NCI-H446 treated with DMSO at 0.1 percent for 48 hours (cell line): ENCODE measurements at places on chromosomes 12 and 14.

- DNase-seq, result no peak
These were observed 762.3 kb downstream of the DIO2 start for GRCh38 chr14:79448960-79449359.

DNA sequence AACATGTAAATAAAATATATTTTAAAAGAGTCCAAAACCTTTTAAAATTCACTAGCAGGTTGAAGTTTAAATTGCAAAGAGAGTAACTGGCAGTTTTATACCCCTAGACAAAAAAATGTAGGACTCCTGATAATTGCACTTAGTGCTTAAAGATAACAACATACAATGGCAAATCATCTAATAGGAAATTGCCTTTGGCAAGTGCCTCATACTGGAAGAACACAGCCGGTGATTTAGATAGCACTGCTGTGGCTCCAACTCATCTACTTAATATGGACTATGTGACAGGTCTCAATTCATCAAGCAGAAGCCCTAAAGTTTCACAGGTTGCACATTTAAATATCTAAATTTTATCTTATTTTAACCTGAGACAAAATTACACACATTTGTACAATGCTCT is 13.4 kb downstream of the C12orf50 start:
- no peak for DNase-seq

GRCh38 chr12:54164387-54165145 is 24.2 kb downstream of the SMUG1 start:
- peak; percentile 32 for DNase-seq

GRCh38 chr12:21773263-21773741 is 1.2 kb downstream of the KCNJ8 start:
- no peak for DNase-seq

DNA sequence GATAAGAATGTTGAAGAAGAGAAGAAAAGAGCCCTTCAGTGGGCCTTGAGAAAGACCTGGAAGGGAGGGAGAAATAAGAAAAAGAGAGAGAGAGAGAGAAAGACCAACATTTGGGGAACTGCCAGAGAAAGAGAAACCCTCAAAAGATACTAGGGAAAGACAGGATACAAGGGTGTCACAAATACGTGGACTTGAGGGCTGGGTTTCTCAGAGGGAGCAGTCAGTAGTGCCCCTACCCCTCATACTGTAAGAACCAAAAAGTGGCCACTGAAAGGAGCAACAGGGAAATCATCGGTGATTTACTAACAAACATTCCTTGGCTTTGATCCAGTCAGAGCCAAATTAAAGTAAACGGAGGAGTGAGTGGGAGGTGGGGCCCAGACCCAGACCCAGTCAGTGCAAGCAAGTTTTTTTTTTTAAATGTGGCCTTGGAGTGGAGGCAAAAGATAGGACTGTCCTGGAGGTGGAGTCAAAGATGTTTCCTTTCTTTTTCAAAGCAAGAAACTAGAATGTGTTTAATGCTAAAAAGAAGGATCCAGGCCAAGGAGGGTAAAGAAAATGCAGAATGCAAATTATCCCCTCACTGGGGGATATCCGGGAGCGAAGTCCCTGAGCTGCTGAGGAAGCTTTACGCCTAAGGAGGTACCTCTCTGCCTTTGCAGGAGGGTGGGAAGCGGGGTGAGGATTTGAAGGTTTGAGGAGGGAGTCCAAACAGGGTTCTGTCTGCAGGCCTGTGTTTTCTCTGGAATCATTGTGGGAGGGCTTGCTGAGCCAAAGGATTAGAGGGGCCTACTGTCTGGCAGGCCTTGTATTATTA is 143.5 kb upstream of the AMIGO2 start:
- no peak for DNase-seq

DNA sequence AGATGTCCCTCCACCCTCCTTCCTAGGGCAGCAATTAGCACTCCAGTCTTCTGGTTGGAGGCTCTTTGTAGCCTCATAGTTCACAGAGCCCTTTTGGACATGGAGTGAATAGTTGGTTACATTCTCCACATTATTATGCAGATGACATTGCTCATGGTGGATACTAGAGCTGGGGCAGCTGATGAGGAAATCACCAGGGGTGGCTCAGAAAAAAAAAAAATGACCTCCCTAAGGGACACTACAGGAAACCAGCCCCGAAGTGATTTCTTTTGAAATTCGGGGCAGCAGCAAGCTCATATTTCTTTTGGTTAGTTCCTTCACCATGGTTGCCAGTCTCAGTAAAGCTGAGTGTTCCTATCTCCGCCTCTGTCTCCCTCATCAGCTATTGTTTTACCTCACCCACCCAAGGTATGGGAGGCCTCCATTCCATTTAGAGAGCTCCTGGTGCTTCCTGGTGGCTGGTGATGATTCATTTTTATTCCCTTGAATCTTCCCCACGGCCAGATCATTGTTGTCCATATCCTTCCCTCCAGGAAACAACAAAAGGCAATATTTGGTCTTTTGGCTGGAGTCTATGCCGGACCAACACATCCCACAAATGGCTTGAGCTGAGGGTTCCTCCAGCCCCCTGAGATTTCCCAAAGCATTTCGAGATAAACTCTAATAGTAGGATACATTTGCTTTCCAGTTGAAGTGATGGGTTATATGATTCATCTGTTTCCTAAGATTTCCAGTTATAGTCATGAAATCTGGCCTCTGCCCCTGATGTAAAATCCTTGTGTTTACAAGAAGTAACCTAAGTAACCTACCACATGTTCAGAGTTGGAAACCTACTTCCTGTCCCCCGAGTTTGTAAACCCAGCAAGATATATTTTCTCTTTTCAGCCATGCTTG is 56.2 kb upstream of the NID2 start:
- no peak for DNase-seq

DNA sequence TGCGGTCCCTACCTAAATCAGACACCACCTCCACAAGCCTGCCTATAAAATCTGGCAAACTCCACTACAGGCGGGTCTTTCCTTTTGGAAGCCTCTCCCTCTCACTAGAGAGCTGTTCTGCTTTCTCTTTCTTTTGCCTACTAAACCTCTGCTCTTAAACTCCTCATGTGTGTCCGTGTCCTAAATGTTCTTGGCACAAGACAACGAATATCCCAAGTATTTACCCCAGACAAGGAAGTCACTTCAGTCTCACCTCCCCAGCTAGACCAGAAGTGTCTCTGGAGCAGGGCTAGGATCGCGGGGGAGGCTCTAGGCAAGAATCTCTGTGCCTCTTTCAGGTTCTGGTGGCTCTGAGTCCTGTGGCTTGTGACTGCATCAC is 37.2 kb upstream of the FICD start:
- no peak for DNase-seq

DNA sequence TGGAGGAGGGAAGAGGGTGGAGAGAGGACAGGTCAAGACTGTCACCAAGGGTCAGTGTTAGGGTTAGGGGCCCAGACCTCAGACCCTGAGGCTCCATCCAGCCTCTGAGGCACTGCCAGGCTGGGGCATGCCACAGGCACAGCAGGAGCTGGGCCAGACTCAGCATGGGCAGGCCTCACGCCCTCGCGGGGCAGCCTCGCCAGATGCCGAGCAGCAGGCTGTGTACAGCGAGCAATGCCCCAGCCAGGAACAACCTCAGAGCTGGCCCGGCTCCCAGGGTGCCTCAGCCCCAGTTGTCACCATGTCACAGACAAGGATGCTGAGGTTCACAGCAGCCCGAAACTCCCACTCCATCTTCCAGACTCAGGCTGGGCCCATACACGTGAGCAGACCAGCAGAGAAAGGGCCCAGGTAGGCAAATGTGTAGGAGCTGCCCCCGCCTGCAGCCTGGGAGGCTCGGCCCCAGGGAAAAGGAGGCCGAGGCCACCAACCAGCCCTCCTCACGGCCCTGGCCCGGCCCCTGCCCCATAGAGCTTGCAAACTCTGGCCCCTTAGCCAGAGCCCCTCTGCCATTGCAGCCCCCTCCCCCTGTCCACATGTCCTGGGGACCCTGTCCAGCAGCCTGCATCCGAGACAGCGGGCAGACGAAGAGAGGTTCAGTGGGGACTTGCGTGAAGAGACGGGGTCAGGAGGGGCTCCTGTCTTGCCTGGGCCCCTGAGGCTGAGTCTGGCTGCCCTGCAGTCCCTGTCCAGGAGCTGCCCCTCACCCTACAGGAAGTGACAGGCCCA is 7.5 kb downstream of the C14orf180 start:
- DNase-seq, result peak; percentile 80

DNA sequence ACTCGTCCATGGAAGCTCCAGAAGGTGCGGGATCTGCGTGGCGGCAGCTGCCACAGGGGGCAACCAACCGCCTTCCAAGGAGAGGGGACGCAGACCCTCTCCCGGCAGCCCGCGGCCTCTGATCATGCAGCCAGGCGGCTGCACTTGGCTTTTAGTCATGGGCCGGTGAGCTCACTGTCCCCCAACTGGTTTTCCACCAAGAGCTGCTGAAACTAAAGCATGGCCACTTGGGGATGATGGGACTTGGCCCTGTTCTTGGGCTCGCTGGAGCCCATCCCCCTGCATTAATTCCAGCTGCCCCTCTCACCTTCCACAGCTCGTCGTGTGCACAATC is 39.1 kb downstream of the CCDC85C start:
- DNase-seq, result no peak

DNA sequence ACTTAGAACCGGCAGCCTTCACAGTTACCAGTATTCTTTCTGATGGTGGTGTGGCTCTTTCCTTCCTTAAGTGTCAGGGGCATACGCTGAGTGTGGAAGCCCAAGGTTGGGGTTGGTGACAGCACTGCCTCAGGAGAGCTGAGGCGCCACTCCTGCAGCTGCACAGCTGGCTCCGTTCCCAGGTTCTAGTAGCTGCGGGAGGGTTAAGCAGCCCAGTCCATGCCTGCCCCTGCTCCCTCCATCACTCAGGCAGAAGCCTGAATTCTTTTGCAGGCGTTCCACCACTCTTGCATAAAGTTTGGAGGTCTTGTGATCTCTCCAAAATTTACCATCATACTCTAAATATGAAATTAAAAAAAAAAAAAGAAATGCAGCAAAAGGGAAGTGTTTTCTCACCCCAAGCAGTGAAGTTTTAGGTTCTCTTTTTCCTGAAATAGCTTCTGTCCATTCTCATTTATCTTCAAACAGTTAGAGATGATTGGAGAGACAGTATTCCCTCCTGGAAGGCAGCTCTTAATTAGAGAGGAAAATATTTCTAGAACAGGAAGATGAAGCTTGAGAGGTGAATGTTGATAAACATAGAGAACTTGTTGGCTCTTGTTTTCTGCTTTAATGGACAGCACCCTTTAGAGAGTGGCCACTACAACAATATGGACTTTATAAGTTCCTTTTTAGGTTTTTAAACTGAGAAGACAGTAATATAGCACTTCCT is 136.1 kb downstream of the FGD4 start:
- peak; percentile 72 for DNase-seq

GRCh38 chr12:130418251-130418650 is 80.6 kb downstream of the PIWIL1 start:
- DNase-seq, result no peak

GRCh38 chr12:110554184-110554583 is 28.9 kb downstream of the PPTC7 start:
- DNase-seq, result no peak

GRCh38 chr14:92316176-92316575 is 6.8 kb upstream of the SLC24A4 start:
- no peak for DNase-seq

GRCh38 chr12:12788675-12789368 is 3.4 kb downstream of the APOLD1 start:
- DNase-seq, result peak; percentile 52

DNA sequence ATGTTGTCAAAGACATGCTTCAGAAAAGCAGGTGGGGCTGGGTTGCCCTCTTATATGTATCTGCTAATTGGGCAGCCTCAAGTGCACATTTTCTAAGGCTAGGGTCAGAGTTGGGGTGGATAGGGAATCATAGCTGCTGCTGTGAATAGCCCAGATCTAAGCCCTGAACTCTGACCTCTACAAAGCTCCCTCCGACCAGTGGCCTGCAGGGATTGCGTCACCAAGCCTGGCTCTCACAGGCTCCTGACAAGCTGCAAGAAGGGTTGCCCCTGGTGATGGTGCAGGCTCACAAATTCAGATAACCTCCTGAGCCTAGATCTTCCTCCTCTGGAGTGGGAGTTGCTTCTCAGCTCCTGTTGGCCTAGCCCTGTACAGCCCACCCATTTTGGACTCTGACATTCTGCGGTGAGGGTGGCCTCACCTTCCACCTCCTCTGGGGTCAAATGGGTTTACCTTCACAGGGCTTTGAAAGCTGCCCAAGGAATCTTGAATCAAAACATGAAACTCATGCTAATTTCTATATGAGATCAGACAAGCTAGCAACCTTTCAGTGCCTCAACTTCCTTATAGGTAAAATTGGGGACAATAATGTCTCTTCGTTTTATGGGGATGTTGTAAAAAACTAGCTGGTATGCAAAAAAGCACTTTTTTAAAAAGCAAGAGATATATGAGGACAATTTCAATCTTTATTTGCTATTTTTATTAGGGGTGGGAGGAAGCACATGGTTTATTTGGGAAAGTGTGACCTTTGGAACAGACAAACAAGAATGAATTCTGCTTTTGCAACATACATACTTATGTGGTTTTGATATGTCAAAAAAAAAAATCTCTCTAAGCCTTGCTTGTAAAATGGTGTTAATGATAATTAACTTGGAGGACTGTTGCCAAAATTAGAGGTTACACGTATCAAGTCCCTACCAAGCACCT is 4.9 kb upstream of the SUSD6 start:
- no peak for DNase-seq

- no peak for DNase-seq
These were observed 106.9 kb downstream of the PRKD1 start for GRCh38 chr14:29820785-29821184.

DNA sequence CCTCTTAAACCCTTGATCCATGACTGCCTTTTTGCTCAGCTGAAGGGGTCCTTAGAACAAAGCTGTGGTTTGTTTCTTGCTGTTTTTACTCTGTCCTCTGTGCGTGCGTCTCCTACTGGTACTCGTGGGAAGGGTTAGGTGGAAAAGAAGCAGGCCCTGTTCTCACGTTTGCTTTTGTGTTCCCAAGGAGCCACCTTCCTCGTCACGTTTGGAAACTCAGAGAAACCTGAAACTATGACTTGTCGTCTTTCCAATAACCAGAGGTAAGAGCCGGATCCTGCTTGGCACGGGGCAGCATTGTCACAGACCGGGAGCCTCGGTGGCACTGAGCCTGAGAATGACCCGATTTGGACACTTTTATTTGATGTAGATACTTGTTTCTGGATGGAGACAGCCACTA is 13.1 kb downstream of the ZFYVE21 start:
- no peak for DNase-seq

DNA sequence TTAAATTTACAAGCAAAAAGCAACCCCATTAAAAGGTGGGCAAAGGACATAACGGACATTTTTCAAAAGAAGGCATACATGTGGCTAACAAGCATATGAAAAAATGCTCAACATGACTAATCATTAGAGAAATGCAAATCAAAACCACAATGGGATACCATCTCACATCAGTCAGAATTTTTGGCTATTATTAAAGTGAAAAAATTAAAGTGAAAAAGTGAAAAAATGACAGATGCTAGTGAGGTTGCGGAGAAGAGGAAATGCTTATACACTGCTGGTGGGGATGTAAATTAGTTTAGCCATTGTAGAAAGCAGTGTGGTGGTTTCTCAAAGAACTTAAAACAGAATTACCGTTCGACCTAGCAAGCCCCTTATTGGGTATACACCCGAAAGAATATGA is 7.9 kb downstream of the OTOGL start:
- DNase-seq, result no peak

- DNase-seq, result peak; percentile 55
These were observed 9.2 kb upstream of the CCDC196 start for GRCh38 chr14:66476964-66477363.

GRCh38 chr12:1977109-1977508 is 27.1 kb downstream of the DCP1B start:
- no peak for DNase-seq
